ENCODE measurements at places on chromosomes 7 and 10. TPM values are rescaled to one million over a fixed set of nuclear protein-coding genes. Genes with fewer than 3 reads are reported as not detected.
A peak's percentile ranks its signal among the peaks of the same experiment; 100 is the strongest.

- DNase-seq, result no peak
Observed at GRCh38 chr7:155456738-155457543, 988 bp upstream of the EN2 start.

SEMA3A gene
- 1.3 TPM for total RNA-seq

DNA sequence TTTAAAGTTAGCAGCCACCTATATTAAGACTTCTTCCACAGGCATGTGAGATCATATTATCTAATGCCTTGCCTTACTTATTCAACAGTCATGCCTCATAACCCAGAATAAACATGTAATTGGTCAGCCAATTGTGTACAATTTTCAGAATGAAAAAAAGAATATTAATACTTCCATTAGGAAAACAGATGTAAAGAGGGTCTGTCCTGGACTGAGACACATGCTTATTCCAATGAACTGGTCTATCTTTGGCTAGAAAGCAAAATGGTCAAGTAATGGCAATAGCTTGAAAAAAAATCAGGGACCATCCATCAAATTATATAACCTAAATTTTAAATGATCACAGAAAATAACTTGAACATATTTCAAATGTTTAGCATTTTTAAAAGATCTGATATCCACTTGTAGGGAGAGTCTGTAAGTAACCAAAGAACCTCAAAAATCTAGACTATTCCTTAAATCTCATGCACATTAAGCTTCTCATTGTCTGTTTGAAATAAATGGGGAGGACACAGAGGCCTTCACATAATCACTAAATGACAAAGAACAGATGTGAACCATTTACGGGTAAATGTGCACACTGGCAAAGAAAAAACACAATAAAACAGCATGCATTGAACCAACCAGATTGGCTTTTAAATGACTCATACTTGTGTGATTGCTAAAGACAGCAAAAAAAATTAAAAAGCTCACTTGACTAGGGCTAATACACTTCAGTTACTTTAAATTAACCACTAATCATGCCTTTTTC, 568.8 kb upstream of the PCDH15 start:
- no peak for DNase-seq

KLF14 gene
- total RNA-seq, result not detected

DNA sequence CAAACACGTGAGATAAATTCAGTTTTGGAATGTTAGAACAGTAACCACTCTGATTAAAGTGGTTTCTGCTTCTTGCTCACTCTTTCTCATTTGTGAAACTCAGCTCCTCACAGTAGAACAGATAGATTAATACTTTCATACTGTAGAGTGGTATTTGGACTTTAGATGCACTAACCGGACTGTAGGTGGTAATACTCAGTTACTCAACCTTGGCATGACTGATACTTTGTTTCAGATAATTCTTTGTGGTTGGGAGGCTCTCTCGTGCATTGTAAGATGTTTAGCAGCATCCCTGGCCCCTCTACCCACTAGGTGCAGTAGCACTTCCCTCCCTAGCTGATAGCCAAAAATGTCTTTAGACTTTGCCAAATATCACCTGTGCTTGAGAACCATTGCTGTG, 37.6 kb downstream of the MCU start:
- no peak for DNase-seq

DNA sequence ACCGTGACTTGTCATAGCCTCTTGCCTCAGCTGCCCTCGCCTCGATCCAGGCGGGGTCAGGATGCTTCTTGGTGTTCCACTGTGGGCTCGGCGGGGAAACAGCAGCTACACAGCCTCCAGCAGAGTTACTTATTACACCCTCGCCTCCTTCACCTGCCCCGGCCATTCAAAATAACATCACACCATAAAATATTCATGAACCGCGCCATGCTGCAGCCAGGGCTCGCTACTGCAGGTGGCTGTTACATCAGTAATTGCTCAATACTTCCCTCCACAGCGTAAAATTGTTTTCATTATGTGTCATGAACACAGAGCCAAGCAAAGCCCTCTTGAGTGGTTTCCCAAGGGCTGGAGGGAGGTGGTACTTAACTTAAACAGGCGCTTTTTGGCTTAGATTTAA, 241.5 kb upstream of the SP8 start:
- DNase-seq, result no peak

XRCC2 gene
- 13.5 TPM for total RNA-seq

- no peak for DNase-seq
Observed at GRCh38 chr7:22896917-22897316, 74.3 kb upstream of the TOMM7 start.

ZPBP gene
- total RNA-seq, result not detected

AKR1B15 gene
- total RNA-seq, result not detected

ZNF425 gene
- total RNA-seq, result 1.0 TPM

- DNase-seq, result peak; percentile 16
Observed at GRCh38 chr7:22860784-22861482, 38.3 kb upstream of the TOMM7 start.

GRCh38 chr10:36092116-36092515, 450.0 kb upstream of the FZD8 start:
- DNase-seq, result no peak

GRCh38 chr7:32357535-32358277, 132.5 kb downstream of the LSM5 start:
- DNase-seq, result no peak

DNA sequence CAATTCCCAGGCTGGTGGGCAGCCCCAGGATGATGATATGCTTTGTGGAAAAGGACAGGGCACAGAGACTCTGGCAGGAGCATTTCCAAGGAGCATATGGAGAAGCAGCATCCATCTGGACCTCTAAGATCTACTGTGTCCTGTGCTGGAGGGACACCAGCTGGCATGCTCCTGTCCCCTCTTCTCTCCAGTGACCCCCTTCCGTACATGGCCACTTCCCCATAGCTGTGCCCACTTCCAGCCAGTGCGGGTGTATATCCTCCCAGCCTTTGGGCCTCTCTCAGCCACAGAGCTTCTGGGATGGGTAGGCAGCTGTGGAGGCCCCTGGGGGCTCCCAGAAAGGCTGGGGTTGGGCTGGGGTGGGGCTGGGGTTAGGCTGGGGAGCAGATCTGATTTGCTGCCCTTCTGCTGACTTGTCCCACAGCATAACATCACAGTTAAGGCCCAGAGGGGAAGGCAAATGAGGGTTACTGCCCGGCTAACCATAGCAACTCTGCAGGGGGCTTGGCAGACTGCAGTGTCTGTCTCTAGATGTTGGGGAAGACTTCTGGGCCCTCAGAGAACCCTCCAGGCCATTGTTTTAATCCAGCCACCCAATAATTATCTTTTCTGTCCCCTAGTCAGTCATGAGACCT, 6.3 kb downstream of the NPFFR1 start:
- DNase-seq, result no peak

GRCh38 chr10:565676-566075, 123.8 kb downstream of the DIP2C start:
- DNase-seq, result no peak

DNA sequence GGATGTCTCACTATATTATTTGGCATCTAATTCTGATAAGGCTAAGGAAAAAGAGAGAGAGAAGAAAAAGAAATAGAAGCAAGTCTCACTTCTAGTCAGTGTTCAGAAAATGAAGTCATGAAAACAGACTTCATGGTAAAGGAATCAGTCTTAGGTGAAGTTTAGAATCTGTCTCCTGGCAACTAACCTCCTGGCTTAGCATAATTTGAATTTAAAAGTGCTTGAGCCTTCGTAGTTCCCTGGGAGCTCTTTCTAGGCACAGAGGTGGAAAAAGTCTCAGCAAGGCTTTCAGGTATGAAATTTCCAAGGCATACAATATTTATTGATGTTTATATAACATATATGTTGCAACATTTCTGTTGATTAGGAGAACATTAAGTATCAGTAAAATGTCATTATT, 10.4 kb downstream of the CHRM2 start:
- no peak for DNase-seq

DNA sequence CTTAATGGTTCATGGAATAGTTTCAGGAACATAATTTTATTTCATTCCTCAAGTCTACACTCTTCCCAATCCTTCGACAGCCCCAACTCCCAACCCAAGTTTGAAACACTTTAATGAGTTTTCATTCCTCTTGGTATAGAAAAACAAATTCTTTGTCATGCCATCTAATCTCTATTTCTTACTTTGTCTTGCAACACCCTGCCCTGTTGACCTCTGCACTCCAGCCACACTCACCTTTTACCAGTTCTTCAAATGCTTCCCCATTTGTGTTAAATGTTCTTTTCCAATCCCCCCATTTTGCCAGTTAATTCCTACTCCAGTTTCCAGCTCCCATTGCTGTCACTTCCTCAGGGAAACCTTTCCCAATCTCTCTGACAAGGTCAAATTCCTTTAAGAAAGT, 21.9 kb downstream of the ASAH2 start:
- DNase-seq, result no peak

DNA sequence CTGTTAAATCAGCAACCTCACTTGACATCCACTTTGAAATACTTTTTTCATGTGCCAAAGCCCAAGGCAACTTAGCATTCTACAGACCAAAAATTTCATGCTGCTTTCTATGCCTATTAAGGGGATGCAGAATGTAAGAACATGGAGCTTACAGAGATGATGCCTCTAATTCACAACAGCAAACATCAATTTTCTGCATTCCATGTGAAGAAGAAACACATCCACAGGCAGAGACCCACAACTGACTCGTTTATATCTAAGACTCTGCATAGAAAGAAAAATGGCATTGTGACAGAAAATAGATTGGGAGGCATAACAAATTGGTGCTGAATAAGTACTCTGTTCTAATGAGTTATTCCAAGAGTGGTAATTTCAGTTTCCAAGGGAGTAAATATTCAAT, 107.6 kb downstream of the SGMS1 start:
- no peak for DNase-seq

DNA sequence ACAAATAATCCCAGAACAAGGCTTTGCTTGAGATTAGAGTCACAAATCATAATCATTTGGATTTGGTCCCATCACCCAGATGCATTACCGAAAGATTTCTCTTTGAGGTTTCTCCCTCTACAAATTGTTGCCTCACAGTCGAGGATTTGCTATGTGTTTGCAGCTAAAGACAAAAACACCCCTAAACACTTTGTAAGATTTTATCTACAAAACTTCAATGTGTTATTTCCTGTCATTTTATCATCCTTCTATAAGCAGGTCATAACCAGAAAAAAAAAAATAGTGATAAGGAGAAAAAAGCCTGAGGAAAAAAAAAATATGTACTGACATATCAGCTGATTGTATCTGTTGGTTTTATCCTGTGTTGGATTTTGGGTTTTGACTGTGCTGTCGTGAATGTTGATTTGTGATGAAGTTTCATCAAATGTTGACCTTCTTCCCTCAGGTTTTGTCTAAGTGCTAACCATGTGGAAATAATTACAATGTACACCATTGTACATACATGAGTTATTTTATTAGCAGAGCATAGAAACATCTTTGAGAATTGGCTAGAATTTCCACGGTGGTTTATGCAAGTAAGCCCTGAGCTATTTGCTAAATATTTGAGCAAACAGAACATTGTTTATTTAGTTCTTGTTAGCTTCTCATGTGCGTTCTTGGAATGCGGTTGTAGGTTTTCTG, 274.4 kb downstream of the NEBL start:
- DNase-seq, result no peak

GRCh38 chr7:155951554-155952158, 139.4 kb upstream of the SHH start:
- DNase-seq, result no peak

HOXA3 gene
- not detected for total RNA-seq

ANKRD2 gene
- total RNA-seq, result 0.37 TPM

CPXM2 gene
- total RNA-seq, result not detected

DNA sequence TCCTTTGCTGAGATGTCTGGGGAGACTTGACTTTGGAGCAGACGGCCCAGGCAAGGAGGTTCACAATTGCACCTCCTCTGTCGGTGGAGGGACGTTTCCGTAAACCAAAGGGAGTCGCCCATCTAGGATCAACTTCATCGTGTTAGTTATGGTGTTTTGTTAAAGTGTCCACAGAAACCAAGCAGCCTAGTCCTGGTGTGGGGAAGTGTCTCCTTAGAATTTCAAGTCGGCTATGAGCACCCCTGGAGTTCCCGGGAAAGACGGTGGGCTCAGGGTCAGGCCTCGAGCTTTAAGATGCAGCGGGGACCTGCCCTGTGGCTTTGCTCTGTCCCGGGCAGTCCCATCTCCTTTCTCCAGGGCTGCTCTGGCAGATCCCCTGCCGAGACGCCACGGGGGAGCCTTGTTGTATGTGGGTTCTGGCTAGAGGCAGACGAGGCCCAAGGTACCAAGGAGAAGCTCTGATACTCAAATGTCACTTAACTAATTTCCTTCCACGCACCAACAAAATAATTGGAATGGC, 319.2 kb downstream of the ADARB2 start:
- no peak for DNase-seq

FAM237B gene
- not detected for total RNA-seq

DNA sequence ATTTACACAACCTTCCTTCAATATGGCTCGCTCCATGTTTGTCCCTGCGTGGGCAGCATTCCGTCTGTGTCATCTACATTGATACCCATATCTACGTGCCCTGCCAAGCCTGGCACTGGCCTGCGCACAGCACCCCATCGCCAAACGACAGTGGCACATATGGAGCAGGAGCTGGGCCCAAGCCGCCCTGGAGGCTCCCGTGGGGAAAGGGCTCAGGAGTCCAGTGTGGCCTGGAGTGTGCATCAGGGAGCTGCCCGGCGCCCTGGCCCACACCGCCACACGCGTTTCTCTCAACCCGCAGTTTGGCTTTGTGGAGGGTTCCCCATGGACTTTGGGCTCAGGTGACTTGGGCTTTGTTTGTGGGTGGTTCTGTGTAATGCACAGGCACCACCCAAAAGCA, 273.2 kb downstream of the PTPRN2 start:
- DNase-seq, result no peak

GRCh38 chr10:112434988-112435619, 11.6 kb downstream of the ZDHHC6 start:
- no peak for DNase-seq

DNA sequence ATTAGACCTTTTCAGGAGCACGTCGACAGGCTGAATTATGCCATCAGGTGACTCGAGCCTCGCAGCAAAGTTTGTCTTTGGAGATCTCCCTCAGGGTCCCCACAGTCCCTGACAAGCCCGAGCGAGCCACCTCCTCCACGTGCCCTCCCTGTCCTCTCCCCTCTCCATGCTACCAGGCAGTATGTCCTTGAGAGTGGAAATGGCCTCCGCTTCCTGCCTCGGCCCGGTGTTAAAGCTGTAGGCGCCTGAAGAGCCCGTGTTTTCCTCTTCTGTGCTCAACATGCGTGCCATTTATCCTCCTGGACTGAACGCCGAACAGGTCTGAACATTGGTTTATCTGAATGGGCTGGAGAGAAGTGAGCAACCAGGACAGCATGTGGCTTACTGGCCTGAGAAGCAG, 82.6 kb downstream of the GPR26 start:
- DNase-seq, result no peak
